ENCODE measurements at places on chromosomes 5 and 9.

DNA sequence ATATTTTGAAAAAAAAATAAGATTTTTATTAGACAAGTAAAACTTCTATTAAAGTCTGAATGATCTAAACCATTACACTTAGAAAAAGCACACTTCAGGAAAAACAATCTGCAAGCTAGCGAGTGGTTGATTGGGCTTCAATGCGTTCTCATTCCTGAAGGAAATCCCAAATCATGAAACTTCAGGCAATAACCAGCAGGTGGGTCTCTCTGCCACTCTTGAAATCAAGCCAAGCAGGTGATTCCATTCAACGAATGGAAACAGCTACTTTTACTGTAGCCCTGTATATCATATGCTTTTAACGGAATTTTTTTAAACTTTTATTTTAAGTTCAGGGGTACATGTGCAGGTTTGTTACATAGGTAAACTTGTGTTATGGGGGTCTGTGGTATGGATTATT lies 234.5 kb upstream of the TRPM3 start:
- DNase-seq, result no peak

- peak; percentile 41 for DNase-seq
These were observed 724 bp downstream of the TCERG1 start for GRCh38 chr5:146447734-146448380.

GRCh38 chr5:43769571-43770355 lies 166.8 kb downstream of the NNT start:
- no peak for DNase-seq

DNA sequence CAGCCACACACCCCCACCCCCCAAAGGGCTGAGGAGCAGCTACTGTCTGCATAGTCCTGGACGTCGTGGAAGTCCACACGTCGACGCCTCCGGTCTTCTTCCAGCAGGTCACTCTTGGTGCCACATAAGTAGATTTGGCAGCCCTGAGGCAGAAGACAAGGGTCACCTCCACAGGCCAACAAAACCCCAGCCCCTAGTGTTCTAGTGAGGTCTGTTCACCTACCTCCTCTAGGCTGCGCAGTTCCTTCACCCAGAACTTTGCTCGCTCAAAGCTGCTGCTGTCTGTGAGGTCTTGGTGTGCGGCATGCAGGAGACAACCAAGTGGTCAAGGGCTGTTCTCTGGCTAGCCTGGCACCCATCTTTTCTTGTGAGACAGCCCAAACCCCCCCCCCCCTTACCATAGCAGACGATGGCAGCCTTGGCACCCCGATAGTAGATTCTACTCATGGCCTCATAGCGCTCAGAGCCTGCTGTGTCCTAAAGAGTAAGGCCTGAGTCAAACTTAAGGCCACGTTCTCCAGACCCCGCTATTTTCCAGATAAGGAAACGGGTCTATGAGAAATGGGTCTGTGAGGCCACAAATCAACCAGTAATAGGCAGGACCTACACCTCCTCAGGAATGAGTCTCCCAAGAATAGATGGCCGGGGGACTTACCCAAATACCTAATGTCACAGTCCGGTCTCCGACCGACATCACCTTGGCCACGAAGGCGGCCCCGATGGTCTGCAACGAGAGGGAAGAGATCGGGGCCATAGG lies 987 bp downstream of the RAB24 start:
- DNase-seq, result no peak

DNA sequence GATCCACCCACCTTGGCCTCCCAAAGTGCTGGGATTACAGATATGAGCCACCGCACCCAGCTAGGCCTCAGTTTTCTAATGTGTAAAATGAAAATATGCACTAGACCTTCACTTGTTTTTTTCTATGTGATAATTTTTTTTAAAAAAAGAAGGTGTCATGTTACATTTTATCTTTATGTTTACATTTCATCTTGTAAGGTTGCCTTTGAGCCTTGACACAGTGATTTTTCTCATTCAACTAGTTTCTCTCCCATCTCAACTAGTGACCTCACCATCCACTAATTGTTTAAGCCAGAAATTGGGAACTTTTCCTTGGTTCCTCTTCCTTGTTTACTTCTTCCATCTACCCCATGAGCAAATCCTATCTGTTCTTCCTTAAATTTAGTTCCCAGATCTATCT lies 21.5 kb downstream of the TMC1 start:
- no peak for DNase-seq

DNA sequence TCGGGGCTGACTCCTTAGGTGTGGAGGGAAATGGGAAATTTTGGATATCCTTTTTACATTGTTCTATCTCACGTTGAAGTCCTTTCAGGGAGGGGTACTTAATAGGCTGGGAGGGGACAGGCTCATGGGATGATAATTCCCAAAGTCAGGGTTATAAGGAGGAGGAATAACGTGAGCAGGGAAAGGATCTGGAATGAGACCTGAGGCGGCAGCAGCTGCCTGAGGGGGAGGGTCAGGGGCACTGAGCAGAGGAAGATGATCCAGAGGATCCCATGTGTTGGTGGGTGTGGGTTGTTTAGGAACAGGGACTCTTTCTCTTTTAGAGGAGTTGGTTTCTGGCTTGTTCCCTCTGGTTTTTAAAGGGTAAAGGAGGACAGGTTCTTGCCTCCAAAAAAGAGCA lies 18.7 kb downstream of the IFT74 start:
- no peak for DNase-seq

- no peak for DNase-seq
These were observed 49.6 kb downstream of the SERINC5 start for GRCh38 chr5:80206282-80206681.

DNA sequence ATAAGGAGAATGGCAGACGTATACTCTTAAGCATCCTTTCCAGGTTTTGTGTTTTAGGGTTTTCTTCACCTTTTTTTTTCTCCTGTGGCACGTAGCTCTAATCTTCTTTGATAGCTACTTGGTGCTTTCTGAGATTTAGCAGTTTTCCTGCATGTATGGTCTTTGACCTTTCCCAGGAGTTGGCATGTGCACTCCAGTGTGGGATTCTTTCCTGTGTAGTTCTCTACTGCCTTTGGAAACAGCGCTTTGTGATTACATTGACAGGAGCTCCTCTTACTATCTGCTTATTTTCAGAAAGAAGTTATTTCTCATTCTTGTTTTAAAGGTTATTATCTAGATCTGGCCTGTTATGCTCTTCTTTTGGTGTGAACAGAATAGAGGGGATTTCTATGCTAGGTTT lies 65.5 kb downstream of the UNC13B start:
- no peak for DNase-seq

DNA sequence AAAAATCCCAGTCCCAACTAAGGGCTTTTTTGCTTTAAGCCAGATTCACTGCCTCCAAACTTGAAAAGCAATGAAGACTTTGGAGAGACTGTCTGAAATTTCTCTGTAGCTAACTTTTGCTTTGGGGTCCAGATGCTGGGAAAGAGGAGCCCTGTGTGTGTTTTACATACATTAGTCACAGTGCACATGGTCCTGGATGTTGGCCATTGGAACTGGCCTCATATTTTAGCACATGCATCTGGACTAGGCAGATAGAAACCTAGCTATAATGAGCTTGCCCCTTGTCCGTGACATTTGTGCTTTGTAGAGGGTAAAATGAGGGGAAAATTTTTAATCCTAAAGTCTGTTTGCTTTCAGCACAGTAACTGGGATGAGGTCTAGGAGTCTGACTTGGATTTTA lies 421.7 kb downstream of the CDK5RAP2 start:
- no peak for DNase-seq

DNA sequence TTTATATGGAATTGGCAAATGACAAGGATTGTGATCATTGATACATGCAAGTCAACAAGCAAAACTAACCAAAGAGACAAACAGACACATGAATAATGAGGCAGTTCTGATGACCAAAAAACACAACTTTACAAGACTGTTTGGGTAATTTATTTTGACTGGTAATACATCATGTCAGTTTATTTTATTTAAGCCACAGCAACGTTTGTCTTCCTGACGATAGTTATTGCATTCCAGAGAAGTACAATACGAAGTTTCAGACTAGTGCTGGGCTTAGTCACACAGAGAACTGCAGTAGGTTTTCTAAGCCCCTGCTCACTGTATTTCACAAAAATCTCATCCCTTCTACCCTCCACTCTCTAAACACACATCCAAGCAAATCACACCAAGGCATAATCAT lies 514.2 kb downstream of the RAB3C start:
- DNase-seq, result no peak

DNA sequence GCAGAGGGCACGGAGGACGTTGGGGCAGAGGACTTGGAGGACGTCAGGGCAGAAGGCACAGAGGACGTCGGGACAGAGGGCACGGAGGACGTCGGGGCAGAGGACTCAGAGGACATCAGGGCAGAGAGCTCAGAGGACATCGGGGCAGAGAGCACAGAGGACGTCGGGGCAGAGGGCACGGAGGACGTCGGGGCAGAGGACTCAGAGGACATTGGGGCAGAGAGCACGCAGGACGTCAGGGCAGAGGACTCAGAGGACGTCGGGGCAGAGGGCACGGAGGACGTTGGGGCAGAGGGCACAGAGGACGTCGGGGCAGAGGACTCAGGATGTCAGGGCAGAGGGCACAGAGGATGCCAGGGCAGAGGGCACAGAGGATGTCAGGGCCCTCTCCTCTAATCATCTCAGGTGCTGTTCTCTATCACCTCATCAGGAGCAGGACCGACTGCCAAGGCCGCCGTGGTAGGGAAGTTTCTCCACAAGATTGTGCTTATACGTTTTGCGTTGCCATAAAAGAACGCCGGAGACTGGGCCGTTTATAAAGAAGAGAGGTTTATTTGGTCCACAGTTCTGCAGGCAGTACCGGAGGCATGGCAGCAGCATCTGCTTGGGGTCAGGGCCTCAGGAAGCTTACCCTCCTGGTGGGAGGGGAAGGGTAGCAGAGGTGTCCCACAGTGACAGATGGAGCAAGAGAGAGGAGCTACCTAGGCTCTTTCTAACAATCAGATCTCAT lies 29.4 kb upstream of the ADAMTS2 start:
- no peak for DNase-seq

GRCh38 chr9:130987738-130988399 lies 21.1 kb upstream of the LAMC3 start:
- no peak for DNase-seq

DNA sequence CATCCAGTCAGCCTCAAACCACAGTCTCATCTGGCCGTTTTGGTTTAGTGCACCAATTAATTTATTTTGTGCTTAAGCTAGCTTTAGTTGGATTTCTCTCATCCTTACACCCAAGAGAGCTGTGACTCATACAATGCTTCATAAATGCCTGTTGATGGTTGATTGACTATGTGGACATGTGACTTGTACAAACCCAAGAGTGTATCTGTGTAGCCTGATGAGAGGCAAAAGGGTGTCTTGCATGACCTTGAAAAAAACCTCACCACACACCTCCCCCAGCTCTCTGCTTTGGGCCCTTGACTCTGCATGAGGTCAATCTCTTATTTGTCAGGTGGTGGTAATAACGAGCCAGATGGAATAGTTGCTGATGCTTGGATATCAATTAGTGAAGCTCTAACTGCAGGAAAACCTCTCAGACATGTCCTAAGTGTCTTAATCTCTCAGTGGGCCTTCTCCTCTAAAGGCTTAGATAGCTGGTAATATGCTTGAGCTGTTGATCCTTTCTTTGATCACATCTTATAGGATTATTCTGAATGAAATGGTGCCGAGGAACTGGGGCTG lies 10.6 kb upstream of the GLRA1 start:
- DNase-seq, result no peak

- no peak for DNase-seq
These were observed at the start of gene SLIT3 for GRCh38 chr5:169300468-169301385. Gene SLIT3 (minus strand): TSS chr5:169301139. CDS start chr5:169300709, 430 bp downstream.

DNA sequence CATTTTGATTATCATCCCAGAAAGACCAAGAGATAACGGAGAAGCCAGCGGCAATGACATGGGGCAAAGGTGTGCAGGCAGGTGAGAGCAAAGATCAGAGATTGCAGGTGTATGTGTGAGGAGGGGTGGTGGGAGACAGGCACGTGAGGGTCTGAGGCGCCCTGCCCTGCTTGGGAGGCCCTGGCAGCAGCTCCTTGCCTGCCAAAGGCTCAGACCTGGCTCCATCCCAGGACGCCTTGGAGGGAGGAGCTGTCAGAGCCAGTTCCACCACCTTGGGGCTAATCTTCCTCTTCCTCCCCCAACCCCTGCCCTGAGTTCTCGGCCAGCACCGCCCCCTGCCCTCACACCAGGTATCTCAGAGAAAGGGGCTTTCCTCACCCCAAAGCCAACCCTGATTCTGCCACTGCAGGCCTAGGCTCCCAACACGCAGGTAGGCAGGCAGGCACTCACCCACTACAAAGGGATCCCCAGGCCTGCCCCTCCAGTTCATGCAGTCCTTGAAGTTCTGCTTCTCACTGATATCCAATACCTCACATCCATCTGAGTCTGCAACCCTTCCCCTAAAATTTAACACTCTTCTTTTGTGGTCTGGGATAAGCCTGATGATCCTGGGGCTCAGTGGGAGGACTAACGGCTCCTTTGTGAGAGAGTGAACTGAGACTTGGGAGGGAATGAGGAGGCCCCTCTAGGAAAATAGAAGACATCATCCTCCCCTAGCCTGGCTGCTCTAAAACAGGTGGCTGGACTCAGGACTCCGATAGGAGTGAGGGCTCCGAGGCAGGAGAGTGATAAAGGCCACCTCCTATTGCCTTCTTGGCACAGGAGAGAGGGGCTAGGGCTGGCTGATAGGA lies 1.8 kb downstream of the AQP3 start:
- peak; percentile 17 for DNase-seq

DNA sequence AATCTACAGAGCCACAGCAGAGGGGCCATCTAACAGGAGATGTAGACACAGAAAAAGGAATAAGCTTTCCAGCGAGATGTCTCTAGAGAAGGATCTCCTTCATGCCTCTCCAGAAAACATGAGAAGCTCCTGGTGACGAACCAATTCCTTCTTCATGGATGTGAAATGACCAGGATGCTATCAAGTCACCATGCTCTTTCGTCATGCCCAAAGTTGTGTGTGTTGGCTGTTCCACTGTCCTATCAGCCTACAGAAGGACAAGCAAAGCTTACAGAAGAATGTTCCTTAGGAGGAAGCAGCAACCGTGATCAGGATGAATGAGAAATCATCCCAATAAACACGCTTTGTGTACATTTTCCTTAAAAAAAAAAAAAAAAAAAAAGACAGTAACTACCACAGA lies 54.4 kb downstream of the ALDH7A1 start:
- no peak for DNase-seq

DNA sequence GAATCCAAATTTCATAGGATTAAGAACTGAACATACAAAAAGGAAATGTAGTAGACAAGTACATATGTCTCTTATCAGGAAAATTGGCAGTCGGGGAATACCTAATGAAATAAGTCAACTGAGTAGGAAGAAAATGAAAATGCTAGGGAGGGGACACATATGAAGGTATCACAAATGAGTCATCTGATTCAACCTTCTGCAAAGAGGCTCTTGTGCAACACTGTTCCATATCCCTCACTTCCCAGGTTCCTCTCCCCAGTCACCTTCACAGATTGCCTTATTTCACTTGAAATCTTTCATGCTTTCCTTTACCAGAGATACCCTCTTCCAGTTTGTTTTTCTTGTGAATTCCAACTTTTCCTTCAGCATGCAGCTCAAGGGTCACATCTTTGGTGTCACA lies 139.0 kb downstream of the RFX3 start:
- no peak for DNase-seq
